CD4-positive, alpha-beta T cell treated with Interferon gamma for 1 hour (primary cell): ENCODE measurements at places on chromosomes 11 and 22.

DNA sequence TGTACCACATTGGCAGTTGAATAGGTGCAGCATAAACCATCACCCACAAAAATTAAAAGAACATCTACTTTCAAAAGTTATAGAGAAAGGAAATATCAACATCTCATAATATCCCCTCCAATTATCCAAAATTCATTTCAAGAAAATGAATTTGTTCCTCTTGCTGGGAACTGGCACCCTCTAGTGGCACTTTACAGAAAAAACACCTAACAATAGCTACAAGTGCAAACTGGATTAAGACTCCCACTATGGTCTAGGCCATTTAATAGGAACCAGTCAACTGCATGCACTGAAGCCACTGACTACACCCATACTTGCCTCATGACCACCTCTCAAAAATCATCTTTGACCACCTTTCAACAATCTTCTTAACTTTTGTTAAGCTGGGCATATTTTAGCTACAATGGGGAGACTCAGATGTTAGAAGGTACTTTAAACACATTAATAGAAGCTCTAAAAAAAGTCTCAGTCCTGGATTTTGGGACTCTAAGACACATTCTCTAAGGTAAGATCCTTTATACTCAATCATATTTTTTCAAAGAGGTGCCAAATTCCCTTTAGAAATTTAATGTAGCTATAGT, 17.3 kb downstream of the TRAF6 start:
- DNase-seq = no peak

DNA sequence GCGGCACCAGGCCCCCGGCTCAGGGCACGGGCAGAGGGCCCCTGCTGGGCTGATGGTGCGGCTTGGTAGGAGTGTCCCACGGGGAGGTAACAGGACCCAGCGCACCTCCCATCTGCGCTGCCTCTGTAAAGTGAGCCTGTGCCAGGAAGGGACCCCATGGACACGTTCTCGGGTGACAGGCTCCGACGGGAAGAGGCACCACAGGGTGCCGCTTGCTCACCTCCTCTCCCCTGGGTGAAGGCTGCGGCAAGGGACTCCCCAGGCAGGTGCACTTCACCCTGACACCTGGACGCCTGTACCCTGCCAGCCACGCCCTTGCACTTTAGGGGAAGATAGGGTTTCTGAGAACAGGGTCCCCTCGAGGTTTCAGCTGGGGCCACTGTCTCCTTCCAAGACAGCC, 48.1 kb downstream of the SHANK2 start:
- DNase-seq = peak; percentile 7

DNA sequence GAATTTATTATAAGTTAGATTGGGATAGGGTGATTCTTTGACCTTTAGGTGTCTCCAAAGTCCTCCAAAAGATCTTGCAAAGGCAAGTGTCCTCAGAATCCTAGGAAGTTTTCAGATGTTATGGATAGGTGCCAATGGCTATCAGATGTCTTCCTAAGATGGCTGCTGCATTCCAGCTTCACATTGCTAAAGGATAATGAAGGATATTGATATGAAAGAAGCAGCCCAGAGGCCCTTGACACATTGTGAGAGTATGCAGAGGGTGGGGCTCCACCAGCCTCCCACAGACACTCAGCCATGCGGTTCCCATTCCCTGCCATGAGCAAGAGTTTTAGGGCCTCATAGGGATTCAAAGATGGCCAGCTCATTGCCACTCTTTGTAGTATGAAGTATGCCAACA, 22.3 kb upstream of the GLYATL2 start:
- DNase-seq = no peak

- no peak for DNase-seq
Measured at GRCh38 chr11:34826384-34826726, 89.8 kb downstream of the APIP start.

DNA sequence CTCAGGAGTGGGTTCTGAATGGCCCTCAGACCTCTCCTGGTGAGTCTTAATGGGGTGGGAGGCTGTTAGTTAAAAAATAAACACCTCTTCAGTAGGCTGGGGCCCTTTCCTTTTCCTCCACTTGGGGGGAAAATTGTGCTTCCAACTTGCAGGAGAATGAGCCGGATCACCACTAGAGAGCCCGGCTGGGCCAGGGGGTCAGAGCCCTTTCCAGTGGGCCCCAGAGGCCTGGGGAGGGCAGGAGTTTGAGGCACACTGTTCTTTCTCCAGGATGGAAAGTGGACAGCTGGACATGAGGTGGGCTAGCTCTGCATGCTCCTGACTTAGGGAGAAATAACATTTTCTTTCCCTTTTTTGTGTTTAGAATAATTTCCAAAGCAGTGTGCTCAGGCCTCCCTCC, 32.8 kb downstream of the B3GAT1 start:
- DNase-seq = no peak

GRCh38 chr11:10314199-10315072, 9.6 kb downstream of the ADM start:
- peak; percentile 25 for DNase-seq

DNA sequence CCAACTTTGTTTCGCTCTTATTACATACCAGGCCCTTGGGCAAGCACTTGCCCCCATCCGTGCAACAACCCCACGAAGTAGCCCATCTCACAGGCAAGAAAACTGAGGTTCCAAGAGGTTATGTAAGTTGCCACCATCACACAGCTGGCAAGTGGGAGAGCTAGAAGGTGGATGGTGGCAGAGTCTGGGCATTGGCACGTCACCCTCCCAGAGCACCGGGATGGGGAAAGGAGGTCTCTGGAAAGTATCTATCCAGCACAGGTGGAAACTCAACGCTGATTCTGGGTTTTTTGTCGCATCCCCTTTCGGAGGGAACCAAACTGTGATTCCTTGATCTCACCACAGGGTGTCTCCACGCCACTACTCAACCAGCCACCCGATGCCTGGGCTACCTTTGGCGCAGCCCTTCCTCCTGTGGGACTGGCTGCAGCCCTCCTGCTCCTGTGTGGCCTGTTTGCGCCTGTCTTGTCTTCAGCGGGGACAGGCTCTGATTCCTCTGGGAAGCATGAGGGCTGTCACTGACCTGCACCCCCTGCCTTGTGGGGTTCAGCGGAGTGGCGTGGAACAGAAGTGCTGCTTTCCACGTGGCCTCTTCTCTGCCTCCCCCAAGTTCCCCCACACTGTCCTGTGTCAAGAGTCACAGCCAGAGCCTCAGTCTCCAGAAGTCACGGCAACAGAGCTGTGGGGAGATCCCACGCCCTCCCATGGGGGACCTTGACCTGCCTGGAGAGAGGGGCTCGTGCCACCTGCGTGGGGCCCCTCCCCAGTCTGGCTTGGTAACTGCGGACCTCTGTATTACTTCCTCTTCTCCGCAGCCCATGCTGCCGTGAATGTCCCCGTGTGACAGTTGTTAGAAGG, 34.4 kb upstream of the TRIM29 start:
- DNase-seq = peak; percentile 34

GRCh38 chr22:26974914-26975803, 317.8 kb downstream of the MIAT start:
- no peak for DNase-seq

- DNase-seq = no peak
Measured at GRCh38 chr22:20652582-20652981, 121.3 kb upstream of the SERPIND1 start.

- DNase-seq = no peak
Measured at GRCh38 chr22:39251762-39252460, 7.1 kb upstream of the PDGFB start.

DNA sequence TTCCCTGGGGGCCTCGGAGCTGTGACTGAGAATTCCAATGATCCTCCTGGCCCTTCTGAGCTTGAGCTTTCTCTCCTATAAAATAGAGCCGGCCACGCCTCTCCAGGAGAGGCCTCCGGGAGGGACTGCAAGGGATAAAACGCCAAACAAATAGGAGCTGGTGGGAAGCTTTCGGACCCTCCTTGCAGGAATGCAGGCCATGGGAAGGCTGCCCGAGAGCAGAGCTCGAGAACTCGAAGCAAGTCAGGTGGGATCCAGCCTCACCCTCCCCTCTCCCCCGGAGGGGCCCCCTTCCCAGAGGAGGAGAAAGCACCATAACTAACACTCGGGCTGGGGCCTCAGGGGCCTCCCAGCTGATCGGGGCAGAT, 34.6 kb downstream of the FLRT1 start:
- no peak for DNase-seq

GRCh38 chr11:117744471-117745150, 52.4 kb downstream of the DSCAML1 start:
- no peak for DNase-seq

DNA sequence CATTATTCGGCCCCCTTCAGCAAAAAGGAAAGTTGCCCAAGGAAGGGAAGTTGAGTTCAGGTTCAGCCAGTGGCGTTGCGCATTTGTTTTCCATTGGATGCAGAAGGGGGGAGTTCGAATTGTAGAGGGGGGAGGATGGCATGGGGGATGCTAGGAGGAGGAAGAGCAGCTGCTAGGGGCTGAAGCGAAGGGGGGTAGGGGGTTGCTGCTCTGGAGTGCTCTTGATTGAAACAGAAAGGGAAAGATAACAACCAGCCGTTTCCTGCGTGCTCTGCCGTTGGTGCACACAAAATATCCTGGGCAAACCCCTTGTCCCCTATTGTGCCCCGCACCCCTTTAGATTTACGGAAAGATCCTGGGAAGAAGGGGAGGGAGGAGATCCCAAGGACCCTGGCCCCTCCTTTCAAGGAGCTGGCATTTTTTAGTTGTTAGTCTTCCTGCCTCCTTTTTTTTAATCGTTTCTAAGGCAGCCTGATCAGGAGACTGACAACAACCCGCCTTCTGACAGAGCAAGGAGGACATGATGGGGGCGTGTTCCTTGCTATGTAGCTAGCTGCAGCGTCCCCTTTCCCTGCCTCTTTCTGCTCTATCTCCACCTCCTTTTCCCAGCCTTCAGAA, 2.1 kb downstream of the KMT2A start:
- peak; percentile 47 for DNase-seq
